Mucosa of gallbladder (tissue), 1 donor: ENCODE measurements at places on chromosomes 3 and 15. TPM values are rescaled to one million over a fixed set of nuclear protein-coding genes. Genes with fewer than 3 reads are reported as not detected.

IL20RB gene
- total RNA-seq: 0.66 TPM

MEGF11 gene
- 0.35 TPM for total RNA-seq

TIMP4 gene
- total RNA-seq: 3.7 TPM

TRIM42 gene
- total RNA-seq: not detected

SKOR1 gene
- 0.43 TPM for total RNA-seq

EXD1 gene
- 0.12 TPM for total RNA-seq

PDCD7 gene
- total RNA-seq: 22.0 TPM

NR2E3 gene
- total RNA-seq: 3.0 TPM

CCDC66 gene
- 20.6 TPM for total RNA-seq

TGM4 gene
- total RNA-seq: not detected

SPINK8 gene
- not detected for total RNA-seq

GNAT1 gene
- not detected for total RNA-seq

B3GNT5 gene
- total RNA-seq: 27.1 TPM
